H9 (cell line): ENCODE measurements at places on chromosomes 7 and 10. TPM values are rescaled to one million over a fixed set of nuclear protein-coding genes. Genes with fewer than 3 reads are reported as not detected.

- DNase-seq, result no peak
- no peaks in the 10 kb centered on the region for H3K4me1 ChIP-seq
- H3K36me3 ChIP-seq, result no peaks in the 10 kb centered on the region
Measured at GRCh38 chr10:32413513-32413912, 32.4 kb upstream of the CCDC7 start.

DNA sequence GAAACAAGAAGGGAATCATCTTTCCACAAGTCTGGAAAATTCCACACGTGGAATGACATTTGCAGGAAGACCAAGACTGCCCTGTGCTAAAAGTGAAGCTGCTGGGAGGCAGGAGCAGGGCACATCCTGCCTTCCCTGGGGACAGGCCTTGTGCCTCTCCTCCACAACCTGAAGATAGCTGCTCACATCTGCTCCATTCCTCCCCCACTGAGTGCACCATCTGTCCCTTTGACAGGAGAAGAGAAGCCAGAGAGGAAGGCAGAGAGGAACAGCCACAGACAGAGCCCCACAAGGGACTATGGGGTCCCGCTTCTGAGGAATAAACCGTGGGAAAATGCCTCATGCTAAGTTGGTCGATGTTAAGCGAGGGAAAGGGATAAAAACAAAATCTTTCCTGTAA lies 15.9 kb upstream of the FAM171A1 start:
- H3K27me3 ChIP-seq, result no peaks in the 10 kb centered on the region
- H3K36me3 ChIP-seq, result no peaks in the 10 kb centered on the region
- H3K4me1 ChIP-seq, result no peaks in the 10 kb centered on the region
- H3K27ac ChIP-seq, result no peak overlapping the region
- no peak overlapping the region for H3K4me3 ChIP-seq

DNA sequence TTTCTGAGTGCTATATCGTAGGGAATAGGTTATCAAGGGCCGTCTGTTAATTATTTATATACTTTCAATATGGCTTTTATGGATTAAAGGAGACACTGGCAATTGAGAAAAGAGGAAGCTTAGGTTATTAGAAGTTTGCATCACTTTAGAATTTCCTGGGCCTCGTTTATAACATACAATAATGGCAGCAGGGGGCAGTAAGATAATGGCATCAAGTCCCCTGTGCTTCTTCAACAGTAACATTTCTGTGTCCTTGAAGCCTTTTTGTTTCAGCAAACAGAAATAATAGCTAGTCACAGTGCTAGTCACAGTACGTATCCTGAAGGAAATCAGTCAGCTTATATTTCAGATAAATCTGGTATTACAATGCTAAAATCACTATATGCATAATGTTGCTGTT lies 41.9 kb downstream of the SPAM1 start:
- no peak overlapping the region for H3K4me3 ChIP-seq
- H3K27ac ChIP-seq, result no peak overlapping the region
- H3K27me3 ChIP-seq, result no peaks in the 10 kb centered on the region

DNA sequence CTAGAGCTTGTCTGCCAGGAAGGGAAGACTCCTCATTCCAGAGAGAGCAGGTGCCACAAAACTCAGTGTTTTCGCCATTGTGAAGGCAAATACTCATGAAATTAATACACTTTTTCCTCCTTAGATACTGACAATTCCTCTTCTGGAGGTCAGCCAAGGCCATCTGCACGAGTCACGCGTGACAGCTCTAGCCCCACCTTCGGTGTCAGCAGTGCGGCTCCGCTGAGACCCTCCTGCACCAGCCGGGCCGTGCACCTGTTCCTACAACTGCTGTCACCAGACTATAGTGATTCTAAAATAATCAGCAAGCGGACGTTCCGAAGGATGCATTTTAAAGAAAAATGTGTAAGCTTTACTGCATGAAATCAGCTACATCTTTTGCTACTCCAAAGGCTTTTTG lies 127.7 kb downstream of the DIP2C start:
- H3K4me3 ChIP-seq, result no peak overlapping the region
- H3K27ac ChIP-seq, result no peak overlapping the region
- no peak for DNase-seq
- H3K4me1 ChIP-seq, result peaks cover 11% of the 10 kb centered on the region; the same call in 1 of the 2 replicates
- no peaks in the 10 kb centered on the region for H3K27me3 ChIP-seq

DNA sequence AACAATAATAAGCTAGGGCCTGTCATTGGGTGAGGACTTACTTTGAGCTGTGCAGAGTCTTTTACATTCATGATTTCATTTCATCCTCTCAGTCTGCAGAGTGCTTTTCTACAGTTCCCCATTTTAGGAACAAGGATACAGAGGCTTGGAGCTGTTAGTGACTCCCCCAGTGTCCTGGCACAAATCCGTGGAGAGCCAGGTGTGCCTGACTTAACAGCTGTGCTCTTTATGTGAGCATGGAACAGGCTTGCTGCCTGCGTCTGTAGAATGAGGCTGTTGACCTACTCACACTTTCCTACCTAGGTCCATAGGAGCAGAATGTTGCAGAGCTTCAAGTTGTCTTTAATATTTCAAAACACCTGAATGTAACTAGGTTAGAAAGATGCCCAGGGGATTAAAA lies 50.4 kb upstream of the BTBD16 start:
- no peak for DNase-seq
- H3K27me3 ChIP-seq, result no peaks in the 10 kb centered on the region
- peaks cover 73% of the 10 kb centered on the region for H3K36me3 ChIP-seq

GRCh38 chr10:27865221-27865635 lies 119.6 kb upstream of the MKX start:
- peaks cover 9% of the 10 kb centered on the region for H3K36me3 ChIP-seq
- H3K27ac ChIP-seq, result no peak overlapping the region
- H3K27me3 ChIP-seq, result no peaks in the 10 kb centered on the region

GRCh38 chr10:43921478-43921877 lies 272.8 kb upstream of the ZNF32 start:
- no peak overlapping the region for H3K4me3 ChIP-seq
- DNase-seq, result peak; percentile 12
- no peaks in the 10 kb centered on the region for H3K4me1 ChIP-seq
- H3K36me3 ChIP-seq, result peaks cover 6% of the 10 kb centered on the region; the same call in 2 of the 3 replicates

GRCh38 chr7:494906-495305 lies 24.7 kb downstream of the PDGFA start:
- no peak overlapping the region for H3K27ac ChIP-seq
- H3K4me1 ChIP-seq, result no peaks in the 10 kb centered on the region
- H3K4me3 ChIP-seq, result no peak overlapping the region

- H3K27me3 ChIP-seq, result no peaks in the 10 kb centered on the region
- no peaks in the 10 kb centered on the region for H3K4me1 ChIP-seq
- H3K27ac ChIP-seq, result no peak overlapping the region
- H3K4me3 ChIP-seq, result no peak overlapping the region
- peaks cover 9% of the 10 kb centered on the region; the same call in 1 of the 2 replicates for H3K36me3 ChIP-seq
- no peak for DNase-seq
Measured at GRCh38 chr10:176677-177076, 41.4 kb downstream of the ZMYND11 start.

DNA sequence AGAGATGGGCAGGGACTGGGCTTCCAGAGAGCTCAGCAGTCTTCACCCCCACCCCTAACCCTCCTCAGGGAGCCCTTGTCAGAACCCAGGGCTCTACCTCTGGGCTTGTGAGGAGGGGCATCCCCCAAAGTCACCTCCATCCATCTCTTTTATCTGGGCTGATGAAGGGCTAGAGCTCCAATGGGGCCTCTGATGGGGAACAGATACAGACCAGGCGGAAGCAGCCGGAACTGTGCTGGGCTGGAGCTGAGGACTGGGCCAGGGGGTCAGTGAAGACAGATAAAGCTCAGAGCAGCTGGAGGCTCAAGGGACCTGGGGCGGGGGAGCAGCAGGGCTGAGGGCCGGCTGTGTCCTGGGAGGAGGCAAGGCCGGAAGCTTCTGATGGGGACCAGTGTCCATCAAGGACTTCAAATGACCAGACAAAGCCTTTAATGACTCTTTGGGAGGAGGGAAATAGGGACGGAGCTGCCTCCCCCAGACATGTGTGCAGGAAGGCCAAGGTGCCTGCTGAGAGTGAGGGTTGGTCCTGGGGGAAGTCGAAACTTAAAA lies 10.2 kb downstream of the KAZALD1 start:
- no peak overlapping the region; the same call in 2 of the 3 replicates for H3K4me3 ChIP-seq
- DNase-seq, result no peak
- peaks cover 2% of the 10 kb centered on the region; the same call in 1 of the 2 replicates for H3K4me1 ChIP-seq
- peaks cover 10% of the 10 kb centered on the region; the same call in 1 of the 2 replicates for H3K27me3 ChIP-seq
- no peaks in the 10 kb centered on the region for H3K36me3 ChIP-seq

DNA sequence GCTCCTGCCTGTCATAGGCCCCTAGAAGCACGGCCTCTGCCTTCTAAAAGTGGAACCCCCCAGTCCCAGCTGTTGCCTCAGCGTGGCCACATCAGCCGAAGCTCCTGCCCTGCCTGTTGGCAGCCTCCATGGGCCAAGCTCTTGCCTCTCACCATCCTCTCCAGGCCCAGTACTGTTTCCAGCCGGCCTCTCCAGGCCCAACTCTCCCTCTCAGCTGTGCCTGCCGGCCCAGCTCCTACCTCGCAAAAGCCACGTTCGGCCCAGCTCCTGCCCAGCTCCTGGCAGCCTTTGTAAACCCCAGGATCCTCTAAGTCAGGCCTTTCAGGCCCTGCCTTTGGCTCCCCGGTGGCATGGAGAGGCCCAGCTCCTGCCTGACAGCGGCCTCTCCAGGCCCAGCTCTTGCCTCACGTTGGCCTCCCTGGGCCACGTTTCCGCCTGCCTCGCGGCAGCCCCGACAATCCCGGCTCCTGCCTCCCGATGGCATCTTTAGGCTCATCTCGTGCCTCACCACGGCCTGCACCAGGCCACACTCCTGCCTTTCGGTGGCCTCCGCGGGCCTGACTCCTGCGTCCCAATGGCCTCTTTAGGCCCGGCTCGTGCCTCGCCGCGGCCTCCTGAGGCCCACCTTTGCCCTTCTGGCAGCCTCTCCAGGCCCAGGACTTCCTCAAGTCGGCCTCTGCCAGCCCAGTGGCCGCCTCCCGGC lies 17.5 kb upstream of the TMEM248 start:
- no peak overlapping the region for H3K4me3 ChIP-seq
- H3K36me3 ChIP-seq, result peaks cover 8% of the 10 kb centered on the region; the same call in 1 of the 2 replicates
- H3K4me1 ChIP-seq, result no peaks in the 10 kb centered on the region
- H3K27ac ChIP-seq, result no peak overlapping the region
- no peaks in the 10 kb centered on the region for H3K27me3 ChIP-seq

- DNase-seq, result no peak
- H3K4me3 ChIP-seq, result no peak overlapping the region
- no peaks in the 10 kb centered on the region for H3K4me1 ChIP-seq
- H3K27me3 ChIP-seq, result no peaks in the 10 kb centered on the region
- no peak overlapping the region for H3K27ac ChIP-seq
- H3K36me3 ChIP-seq, result no peaks in the 10 kb centered on the region
Measured at GRCh38 chr10:128047991-128048818, 78.0 kb downstream of the MKI67 start.

- DNase-seq, result peak; percentile 5
- no peak overlapping the region for H3K4me3 ChIP-seq
- H3K4me1 ChIP-seq, result no peaks in the 10 kb centered on the region
- peaks cover 12% of the 10 kb centered on the region; the same call in 2 of the 3 replicates for H3K36me3 ChIP-seq
- no peaks in the 10 kb centered on the region for H3K27me3 ChIP-seq
Measured at GRCh38 chr7:44387389-44387788, 62.0 kb upstream of the CAMK2B start.

GRCh38 chr10:106618646-106619045 lies 545.9 kb downstream of the SORCS1 start:
- no peak for DNase-seq
- no peaks in the 10 kb centered on the region for H3K36me3 ChIP-seq
- H3K27ac ChIP-seq, result no peak overlapping the region
- peaks cover 24% of the 10 kb centered on the region; the same call in 1 of the 2 replicates for H3K27me3 ChIP-seq

DNA sequence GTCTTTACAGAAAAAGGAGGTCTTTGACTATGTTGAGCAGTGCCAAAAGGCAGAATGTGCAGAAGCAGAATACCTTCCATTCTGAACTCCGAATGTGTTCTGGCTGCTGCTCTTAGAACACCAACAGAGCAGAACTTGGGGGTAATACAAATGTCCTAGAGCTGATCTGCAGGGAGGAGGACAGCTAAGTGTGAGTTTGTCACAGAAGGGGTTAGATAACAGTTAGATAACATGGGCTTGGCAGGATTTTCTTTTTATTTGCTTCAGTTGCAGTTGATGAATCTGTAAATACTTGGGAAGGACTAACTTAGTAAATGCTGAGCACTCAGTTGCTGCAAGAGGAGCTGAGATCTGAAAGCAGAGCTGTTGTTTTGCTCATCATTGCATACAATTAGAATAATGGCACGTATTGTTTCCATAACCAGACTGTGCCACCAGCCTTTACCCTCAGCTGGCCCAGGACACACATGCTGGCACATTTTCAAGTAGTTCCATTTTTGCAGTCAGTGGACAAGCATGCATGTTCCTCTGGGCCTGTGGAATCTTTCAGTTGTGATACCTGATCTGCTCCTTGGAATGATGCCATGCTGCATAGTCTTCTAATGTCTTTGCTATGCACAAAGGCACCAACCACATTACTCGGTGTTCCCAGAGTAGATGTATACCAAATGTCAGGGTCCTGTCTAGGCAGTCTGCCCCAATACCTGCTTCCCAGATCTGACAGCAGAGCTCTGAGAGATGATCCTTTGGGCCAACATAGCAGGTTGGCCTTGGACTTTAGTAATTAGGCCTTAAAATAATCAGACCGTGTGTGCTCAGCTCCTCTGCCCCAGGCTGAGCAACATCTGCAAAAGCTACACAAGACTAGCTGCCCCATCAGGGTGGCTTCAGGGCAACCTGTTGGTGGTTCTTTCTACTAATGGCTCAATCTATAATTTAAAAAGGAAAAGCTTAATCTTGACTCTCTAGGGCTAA lies 55.7 kb downstream of the GSDME start:
- H3K4me1 ChIP-seq, result no peaks in the 10 kb centered on the region
- H3K27me3 ChIP-seq, result no peaks in the 10 kb centered on the region
- H3K27ac ChIP-seq, result no peak overlapping the region
- H3K36me3 ChIP-seq, result peaks cover 17% of the 10 kb centered on the region

DNA sequence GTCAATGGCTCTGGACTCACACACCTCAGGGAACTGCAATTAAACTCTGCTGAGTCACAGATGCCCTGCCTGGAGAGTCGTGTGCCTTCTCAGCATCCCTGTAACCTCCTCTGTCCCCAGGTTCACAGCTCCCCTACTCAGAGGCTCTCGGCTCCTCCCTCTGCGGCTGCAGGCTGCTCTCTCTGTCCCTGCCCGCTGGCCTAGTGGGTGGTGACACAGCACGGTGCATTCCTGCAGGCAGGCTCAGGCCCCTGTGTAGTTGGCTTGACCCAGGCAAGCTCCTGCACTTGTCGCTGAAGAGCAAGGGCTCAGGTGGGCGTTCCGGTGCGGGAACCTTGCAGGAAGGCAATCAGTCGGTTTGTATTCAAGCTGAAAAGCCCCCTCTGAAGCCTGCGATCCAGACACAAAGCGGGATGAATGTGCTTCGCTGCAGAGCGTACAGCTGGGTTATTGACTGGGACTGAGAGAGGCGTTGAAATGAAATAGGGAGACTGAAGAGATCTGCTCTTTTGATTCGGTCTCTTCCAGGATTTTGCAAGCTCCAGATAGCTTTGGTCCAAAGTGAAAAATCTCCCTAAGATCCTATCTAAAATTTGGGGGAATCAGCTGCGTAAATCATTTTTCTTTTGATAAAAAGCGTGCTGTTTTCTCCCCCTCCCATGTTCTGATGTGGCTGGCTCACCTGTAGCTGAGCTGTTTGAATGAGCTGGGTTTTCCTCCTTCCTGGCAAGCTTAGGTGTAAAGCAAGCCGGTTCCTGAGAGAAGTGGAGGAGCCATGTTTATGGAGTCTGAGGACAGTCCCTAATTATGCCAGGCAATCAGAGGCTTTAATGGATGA lies 208.7 kb upstream of the PHYHIPL start:
- H3K27me3 ChIP-seq, result peaks cover 5% of the 10 kb centered on the region; the same call in 1 of the 2 replicates
- H3K4me3 ChIP-seq, result peak overlapping the region; percentile 76
- peaks cover 5% of the 10 kb centered on the region; the same call in 1 of the 2 replicates for H3K4me1 ChIP-seq
- H3K36me3 ChIP-seq, result no peaks in the 10 kb centered on the region

Gene CACNA2D1
- total RNA-seq, result 29.9 and 36.2 TPM in 2 replicates

Gene ATOH7
- total RNA-seq, result 0.20 and 0.29 TPM in 2 replicates

Gene ZPBP
- not detected in 2 replicates for total RNA-seq

Gene BHLHA15
- total RNA-seq, result 1.4 and 2.1 TPM in 2 replicates

Gene ZRANB1
- total RNA-seq, result 16.1 and 17.4 TPM in 2 replicates

Gene HPSE2
- total RNA-seq, result 0.15 and 0.20 TPM in 2 replicates

Gene CUBN
- total RNA-seq, result 0.26 and 0.37 TPM in 2 replicates

Gene HMX2
- 0.35 and 0.46 TPM in 2 replicates for total RNA-seq

Gene CADPS2
- 7.1 and 8.1 TPM in 2 replicates for total RNA-seq

Gene ETV1
- total RNA-seq, result 68.5 and 71.8 TPM in 2 replicates

Gene CYP3A5
- 0.22 TPM in 1 of 2 replicates, not detected in the other for total RNA-seq
